ENCODE measurements at places on chromosomes 4 and X. TPM values are rescaled to one million over a fixed set of nuclear protein-coding genes. Genes with fewer than 3 reads are reported as not detected.

- no peaks in the 10 kb centered on the region for H3K4me1 ChIP-seq
- no peak overlapping the region for H3K4me3 ChIP-seq
- no peaks in the 10 kb centered on the region for H3K27me3 ChIP-seq
Measured at GRCh38 chr4:61996943-61997342, 796.8 kb downstream of the ADGRL3 start.

- H3K4me1 ChIP-seq: no peaks in the 10 kb centered on the region
- no peak overlapping the region for H3K4me3 ChIP-seq
- H3K36me3 ChIP-seq: no peaks in the 10 kb centered on the region
- H3K27me3 ChIP-seq: peaks cover 1% of the 10 kb centered on the region
- no peak overlapping the region for H3K27ac ChIP-seq
- DNase-seq: no peak
Measured at GRCh38 chr4:34289489-34289888, 1954.8 kb downstream of the ARAP2 start.

GRCh38 chrX:136747003-136747986 lies 33.4 kb downstream of the ARHGEF6 start:
- H3K27ac ChIP-seq: no peak overlapping the region
- peaks cover 15% of the 10 kb centered on the region for H3K4me1 ChIP-seq
- H3K36me3 ChIP-seq: no peaks in the 10 kb centered on the region
- H3K27me3 ChIP-seq: no peaks in the 10 kb centered on the region
- H3K4me3 ChIP-seq: no peak overlapping the region

GRCh38 chr4:95289028-95289634 lies 259.6 kb downstream of the UNC5C start:
- DNase-seq: no peak
- no peak overlapping the region for H3K27ac ChIP-seq
- no peaks in the 10 kb centered on the region for H3K27me3 ChIP-seq
- peaks cover 5% of the 10 kb centered on the region for H3K36me3 ChIP-seq
- no peak overlapping the region for H3K4me3 ChIP-seq

DNA sequence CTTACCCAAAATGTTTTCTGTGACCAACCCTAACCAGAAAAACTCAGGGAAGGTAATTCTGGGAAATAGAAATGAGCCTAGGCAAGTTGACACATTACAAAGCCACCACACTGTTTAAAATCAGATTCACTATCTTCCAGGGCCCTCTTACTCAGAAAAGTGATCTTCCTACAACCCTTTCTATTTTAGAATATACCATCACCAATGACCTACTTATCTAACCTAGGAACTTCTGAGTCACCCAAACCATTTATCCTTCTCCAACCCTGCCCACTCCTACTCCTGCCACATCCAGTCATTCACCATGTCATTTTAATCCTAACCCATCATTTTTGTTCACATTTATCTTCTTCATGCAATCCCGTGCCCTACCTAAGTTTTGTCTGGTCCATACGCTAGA lies 89.9 kb downstream of the FTHL17 start:
- H3K27me3 ChIP-seq: peaks cover 1% of the 10 kb centered on the region
- H3K4me3 ChIP-seq: no peak overlapping the region
- no peak overlapping the region for H3K27ac ChIP-seq
- no peaks in the 10 kb centered on the region for H3K4me1 ChIP-seq
- DNase-seq: no peak

GRCh38 chr4:78765432-78766006 lies 10.6 kb upstream of the BMP2K start:
- DNase-seq: no peak
- peaks cover 8% of the 10 kb centered on the region for H3K4me1 ChIP-seq
- no peak overlapping the region for H3K27ac ChIP-seq
- no peaks in the 10 kb centered on the region for H3K36me3 ChIP-seq

DNA sequence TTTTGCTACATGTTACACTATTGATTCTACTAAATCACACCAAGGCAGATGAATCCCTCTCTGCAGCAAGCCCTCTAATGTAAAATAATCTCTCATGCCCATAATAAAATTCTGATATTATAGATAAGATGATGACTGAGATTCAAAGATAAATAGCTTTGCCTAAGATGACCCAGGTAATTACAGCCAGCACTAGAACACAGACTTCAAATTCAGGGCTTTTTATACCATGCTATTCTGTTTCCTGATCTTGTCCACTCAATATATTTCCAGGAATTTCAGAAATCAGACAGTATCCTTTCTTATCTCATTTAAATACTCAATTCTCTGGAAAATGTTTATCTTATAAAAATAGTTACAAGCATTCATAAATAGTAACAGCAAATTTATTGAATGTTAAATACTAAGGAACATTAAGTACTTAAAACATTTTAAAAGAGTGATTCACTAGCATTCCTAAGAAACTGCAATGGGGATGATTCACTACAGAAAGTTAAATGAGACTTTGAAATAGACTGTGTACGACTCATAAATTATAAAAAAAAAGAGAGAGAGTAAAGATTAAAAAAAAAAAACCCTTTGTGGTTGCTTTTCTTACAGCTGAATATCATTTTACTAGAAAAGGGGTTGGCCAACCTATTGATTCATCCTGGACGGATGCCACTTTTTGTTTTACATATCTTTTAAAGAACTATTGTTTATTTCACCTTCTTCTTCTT lies 45.8 kb upstream of the IL21 start:
- no peak for DNase-seq
- H3K4me3 ChIP-seq: peak overlapping the region; percentile 8
- H3K4me1 ChIP-seq: peaks cover 58% of the 10 kb centered on the region
- H3K27ac ChIP-seq: peak overlapping the region; percentile 71

- no peak overlapping the region for H3K27ac ChIP-seq
- peaks cover 18% of the 10 kb centered on the region for H3K4me1 ChIP-seq
- H3K4me3 ChIP-seq: no peak overlapping the region
Measured at GRCh38 chr4:86818211-86818610, 31.0 kb downstream of the SLC10A6 start.

DNA sequence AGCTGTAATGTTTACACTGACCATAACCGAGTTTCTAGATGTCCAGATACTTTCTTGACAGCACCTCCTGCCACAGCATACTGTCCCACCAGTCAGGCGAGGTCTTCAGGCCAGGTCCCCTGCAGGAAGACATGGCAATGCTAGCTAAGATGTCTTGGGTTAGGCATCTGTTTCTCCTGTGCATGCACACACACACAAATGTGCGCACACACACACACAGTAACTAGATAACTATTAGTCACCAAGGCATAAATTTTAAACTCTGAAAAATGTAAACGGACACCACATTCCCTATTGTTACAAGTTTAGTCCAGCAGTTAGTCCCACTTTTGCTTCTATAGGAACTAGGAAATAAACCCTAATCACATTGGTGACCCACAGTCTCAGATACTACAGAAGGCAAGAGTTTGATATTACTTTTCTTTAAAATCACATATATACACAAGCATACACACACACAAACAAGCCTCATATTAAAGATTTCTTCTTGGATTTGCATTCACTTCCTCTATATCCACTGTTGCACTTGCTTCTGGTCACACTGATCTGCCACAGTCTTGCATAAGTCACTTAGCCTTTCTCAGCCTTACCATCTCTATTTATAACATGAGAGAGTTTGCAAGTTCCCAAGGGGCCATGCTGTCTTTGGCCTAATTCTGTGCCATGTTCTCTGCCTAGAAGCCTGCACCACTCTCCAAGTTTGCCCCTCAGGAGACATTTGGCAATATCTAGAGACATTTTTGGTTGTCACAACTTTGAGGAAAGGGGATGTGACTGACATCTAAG lies 32.2 kb downstream of the IL21 start:
- no peak overlapping the region for H3K4me3 ChIP-seq
- no peaks in the 10 kb centered on the region for H3K27me3 ChIP-seq
- H3K27ac ChIP-seq: no peak overlapping the region
- DNase-seq: no peak
- peaks cover 17% of the 10 kb centered on the region for H3K4me1 ChIP-seq
- no peaks in the 10 kb centered on the region for H3K36me3 ChIP-seq

- H3K4me1 ChIP-seq: no peaks in the 10 kb centered on the region
- H3K27me3 ChIP-seq: peaks cover 10% of the 10 kb centered on the region
- no peak overlapping the region for H3K4me3 ChIP-seq
- no peak overlapping the region for H3K27ac ChIP-seq
- H3K36me3 ChIP-seq: no peaks in the 10 kb centered on the region
- DNase-seq: no peak
Measured at GRCh38 chr4:99749445-99750391, 66.9 kb upstream of the DAPP1 start.

DNA sequence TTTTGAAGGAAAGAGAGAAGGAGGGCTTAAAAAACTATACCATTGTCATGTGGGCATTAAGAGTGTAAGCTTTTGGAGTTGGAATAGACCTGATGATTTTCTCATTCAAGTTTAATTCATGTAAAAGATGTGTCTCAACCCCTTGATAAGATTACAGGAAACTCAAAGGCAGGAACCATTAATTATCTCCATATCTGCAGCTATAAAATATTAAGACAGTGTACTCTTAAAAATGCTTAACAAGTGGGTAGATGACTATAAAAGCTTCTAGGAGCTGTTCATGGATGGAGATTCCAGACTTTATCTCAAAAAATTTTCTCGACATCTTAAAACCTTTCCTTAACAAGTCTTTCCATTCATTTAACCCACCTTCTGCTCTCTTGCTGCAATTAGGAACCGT lies 208.3 kb downstream of the PALLD start:
- peak overlapping the region; percentile 32 for H3K27ac ChIP-seq
- peaks cover 24% of the 10 kb centered on the region for H3K4me1 ChIP-seq
- peaks cover 21% of the 10 kb centered on the region for H3K36me3 ChIP-seq
- H3K4me3 ChIP-seq: no peak overlapping the region
- no peaks in the 10 kb centered on the region for H3K27me3 ChIP-seq

DNA sequence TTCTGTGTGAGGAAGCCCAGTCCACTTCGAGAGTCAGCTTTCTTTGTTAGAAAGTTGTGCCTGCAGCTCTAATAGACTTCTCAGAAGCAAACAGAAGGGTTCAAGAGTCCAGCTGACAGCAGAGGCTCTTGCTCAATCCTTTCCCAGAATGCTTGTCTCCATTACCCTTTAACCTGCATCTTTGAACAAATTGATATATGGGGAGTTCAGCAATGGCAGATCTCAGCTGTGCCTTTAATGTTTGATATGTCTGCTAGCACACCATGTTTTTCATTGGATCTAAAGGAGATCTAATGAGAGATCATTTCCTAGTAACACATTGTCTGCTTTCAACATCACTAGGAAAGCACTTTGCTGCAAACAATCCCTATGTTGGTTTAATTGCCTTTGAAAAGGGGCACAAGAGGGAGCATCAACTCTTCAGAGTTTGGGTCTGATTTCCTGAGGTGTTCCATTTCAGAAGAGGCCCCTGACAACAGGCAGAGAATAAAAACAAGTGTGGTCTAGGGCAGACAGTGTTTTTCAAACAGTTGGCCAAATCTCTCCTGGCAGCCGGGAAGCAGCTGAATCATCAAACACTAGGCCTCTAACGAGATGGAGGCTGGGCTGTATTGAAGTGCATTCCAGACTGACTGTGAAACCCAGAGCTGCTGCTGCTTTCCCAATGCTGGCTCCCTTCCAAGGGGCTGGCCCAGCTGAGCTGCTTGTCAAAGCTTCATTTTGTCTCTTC lies 55.5 kb downstream of the LUZP4 start:
- H3K27me3 ChIP-seq: no peaks in the 10 kb centered on the region
- H3K27ac ChIP-seq: peak overlapping the region; percentile 99
- DNase-seq: peak; percentile 97
- peak overlapping the region; percentile 61 for H3K4me3 ChIP-seq
- peaks cover 2% of the 10 kb centered on the region for H3K36me3 ChIP-seq

- H3K27me3 ChIP-seq: no peaks in the 10 kb centered on the region
- peaks cover 10% of the 10 kb centered on the region for H3K4me1 ChIP-seq
- no peak overlapping the region for H3K27ac ChIP-seq
- H3K4me3 ChIP-seq: no peak overlapping the region
Measured at GRCh38 chr4:90960840-90961239, 833.6 kb downstream of the CCSER1 start.

- H3K27ac ChIP-seq: no peak overlapping the region
- no peak overlapping the region for H3K4me3 ChIP-seq
- DNase-seq: no peak
- no peaks in the 10 kb centered on the region for H3K36me3 ChIP-seq
- H3K27me3 ChIP-seq: no peaks in the 10 kb centered on the region
Measured at GRCh38 chrX:68902706-68903504, 74.1 kb downstream of the EFNB1 start.

DNA sequence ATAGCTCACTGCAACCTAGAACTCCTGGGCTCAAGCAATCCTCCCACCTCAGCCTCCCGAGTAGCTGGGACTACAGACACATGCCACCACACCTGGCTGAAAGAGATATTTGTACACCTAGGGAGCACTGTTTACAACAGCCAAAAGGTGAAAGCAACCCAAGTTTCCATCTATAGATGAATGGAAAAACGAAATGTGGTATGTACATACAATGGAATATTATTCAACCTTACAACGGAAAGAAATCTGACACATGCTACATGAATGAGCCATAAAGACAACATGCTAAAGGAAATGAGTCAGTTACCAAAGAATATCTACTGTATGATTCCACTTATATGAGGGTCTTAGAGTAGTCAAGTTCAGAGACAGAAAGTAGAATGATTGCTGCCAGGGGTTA lies 52.2 kb downstream of the ABCG2 start:
- peaks cover 28% of the 10 kb centered on the region for H3K4me1 ChIP-seq
- no peaks in the 10 kb centered on the region for H3K36me3 ChIP-seq
- DNase-seq: no peak
- H3K27me3 ChIP-seq: no peaks in the 10 kb centered on the region

DNA sequence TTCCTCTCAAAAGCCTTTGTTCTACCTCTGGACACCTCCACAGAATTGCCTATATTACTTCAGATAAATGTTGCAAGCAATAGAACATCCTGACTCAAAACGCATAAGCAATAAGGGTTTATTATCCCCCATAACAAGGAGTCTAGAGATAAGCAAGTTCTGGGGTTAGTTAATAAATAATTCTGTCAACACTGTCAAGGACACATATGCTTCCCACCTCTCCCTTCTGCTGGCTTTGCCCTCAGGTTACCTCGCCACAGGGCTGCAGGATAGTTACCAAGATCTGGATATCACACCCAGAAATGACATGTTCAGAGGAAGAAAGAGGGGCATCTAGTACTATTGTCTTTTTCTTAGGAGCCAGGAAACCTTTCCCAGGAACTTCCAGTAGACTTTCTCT lies 14.0 kb upstream of the DUSP21 start:
- no peak overlapping the region for H3K27ac ChIP-seq
- no peaks in the 10 kb centered on the region for H3K36me3 ChIP-seq
- H3K4me3 ChIP-seq: no peak overlapping the region
- no peak for DNase-seq
- no peaks in the 10 kb centered on the region for H3K27me3 ChIP-seq

The GLRB gene
- 12.6 TPM for total RNA-seq

The ADH1C gene
- not detected for total RNA-seq

The ADH7 gene
- total RNA-seq: not detected

The NAT8L gene
- total RNA-seq: 1.6 TPM

The GABRB1 gene
- total RNA-seq: not detected

The MAGEB2 gene
- total RNA-seq: not detected

The AVPR2 gene
- total RNA-seq: not detected

The AKAP14 gene
- not detected for total RNA-seq

The MAGEA11 gene
- total RNA-seq: not detected

The USP9X gene
- total RNA-seq: 101 TPM

The MTMR8 gene
- total RNA-seq: 1.5 TPM
